ENCODE measurements at places on chromosomes 2 and 18. TPM values are rescaled to one million over a fixed set of nuclear protein-coding genes. Genes with fewer than 3 reads are reported as not detected.

DNA sequence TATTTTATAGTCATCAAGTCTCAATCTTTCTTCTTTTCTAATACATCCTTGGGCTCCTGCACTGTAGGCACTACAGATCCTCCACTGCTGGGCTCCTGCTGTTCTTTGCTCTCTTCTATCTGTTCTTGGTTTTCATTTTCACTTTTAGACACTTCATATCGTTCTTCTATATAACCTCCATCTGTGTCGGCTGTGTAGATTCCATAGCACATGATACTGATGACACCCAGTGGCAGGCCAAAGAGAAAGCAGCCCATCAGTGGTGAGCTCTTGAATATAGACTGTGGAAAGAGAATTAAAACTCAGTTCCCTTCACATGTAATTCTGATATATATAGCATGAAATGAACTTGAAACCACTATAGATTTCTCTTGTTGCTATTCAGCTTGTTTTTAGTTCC, 38.0 kb downstream of the TMX3 start:
- no peak overlapping the region for H3K4me3 ChIP-seq
- no peak for DNase-seq
- no peaks in the 10 kb centered on the region for H3K27me3 ChIP-seq

- no peak overlapping the region for H3K4me3 ChIP-seq
- no peaks in the 10 kb centered on the region for H3K36me3 ChIP-seq
- no peak overlapping the region for H3K27ac ChIP-seq
- no peaks in the 10 kb centered on the region for H3K27me3 ChIP-seq
These were observed 3.3 kb upstream of the HJURP start for GRCh38 chr2:233857511-233858141.

DNA sequence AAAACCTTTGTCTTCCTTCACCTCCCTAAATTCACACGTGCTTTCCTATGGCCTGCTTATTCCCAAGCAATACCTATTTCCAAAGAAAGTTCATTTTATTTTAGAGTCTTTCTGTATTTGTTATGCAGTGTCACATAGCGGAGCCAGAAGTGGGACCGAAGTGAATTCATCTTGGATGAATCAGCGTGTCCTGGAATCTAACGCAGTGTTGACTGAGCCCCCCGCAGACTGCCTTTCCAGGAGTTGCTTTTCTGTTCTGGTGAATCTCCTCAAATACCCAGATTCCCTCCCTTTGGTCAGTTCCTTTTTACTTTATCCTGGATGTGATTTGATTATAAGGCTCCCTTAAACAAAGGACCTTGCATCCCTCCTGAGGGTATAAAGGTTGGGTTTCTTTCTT, 10.8 kb downstream of the ALPP start:
- DNase-seq, result no peak
- no peaks in the 10 kb centered on the region for H3K4me1 ChIP-seq
- H3K4me3 ChIP-seq, result no peak overlapping the region
- no peak overlapping the region for H3K27ac ChIP-seq
- no peaks in the 10 kb centered on the region for H3K36me3 ChIP-seq

DNA sequence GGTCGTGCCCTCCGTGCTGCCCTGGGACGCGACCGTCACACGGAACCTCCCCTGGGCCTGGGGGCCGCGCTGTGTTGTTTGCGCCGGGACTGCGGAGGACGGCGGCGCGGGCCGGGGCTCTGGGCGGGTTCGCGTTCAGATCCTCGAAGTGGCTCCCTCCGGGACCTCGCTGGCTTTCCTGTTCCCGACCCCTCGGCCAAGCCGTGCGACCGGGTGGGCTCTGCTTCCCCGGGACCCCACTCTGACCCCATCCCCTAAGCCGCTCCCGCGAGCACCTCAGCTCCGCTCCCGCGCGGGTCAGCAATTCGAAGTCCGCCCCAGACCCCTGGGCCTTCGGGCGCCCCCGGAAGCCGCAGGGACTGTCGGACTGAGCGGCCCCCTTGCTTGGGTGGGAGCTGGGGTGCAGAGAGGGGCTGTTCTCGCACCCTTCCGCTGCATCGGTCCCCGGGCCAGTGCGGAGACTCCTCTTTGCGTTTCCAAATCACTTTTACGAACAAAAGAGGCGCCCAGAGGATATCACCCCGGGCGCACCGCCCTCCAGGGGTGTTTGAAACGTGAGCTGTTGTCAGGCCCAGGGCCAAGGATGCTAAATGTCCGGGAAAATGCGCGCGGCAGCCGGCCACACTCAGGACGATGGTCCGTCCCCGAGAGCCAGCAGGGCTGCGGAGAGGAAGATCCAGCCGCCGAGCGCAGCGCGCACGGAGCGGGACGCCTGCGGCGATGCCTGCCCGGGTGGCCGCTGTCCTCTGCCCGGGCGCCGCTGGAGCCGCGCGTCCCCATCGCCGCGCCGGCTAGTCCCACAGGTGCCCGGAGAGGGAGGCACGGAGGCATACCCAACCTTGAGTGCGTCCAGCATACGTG, 73.5 kb downstream of the ZCCHC2 start:
- H3K27me3 ChIP-seq, result peaks cover 42% of the 10 kb centered on the region
- H3K4me1 ChIP-seq, result peaks cover 4% of the 10 kb centered on the region
- H3K4me3 ChIP-seq, result no peak overlapping the region
- no peak overlapping the region for H3K27ac ChIP-seq

DNA sequence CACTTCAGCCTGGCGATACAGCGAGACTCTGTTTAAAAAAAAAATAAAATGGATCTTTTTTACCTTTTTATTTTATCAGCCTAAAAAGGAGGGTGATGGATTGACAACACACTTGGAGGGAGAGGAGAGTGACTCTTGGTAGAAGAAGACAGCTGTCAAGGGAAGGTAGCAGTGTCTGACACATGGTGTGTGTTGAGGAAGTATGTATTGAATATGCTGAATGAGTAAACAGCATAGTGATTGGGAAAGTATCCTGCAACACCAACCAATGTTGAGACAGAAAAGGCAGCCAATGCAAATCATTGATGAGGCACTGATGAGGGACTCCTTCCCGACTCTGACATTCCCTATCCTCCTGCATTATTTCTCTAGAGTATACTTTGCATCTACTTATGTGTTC, 306.4 kb downstream of the LPIN1 start:
- peaks cover 7% of the 10 kb centered on the region for H3K27me3 ChIP-seq
- H3K4me3 ChIP-seq, result no peak overlapping the region
- H3K27ac ChIP-seq, result no peak overlapping the region
- no peaks in the 10 kb centered on the region for H3K4me1 ChIP-seq
- no peaks in the 10 kb centered on the region for H3K36me3 ChIP-seq
- no peak for DNase-seq

GRCh38 chr18:13525381-13526029, 200.9 kb downstream of the FAM210A start:
- DNase-seq, result no peak
- H3K4me3 ChIP-seq, result no peak overlapping the region
- H3K4me1 ChIP-seq, result no peaks in the 10 kb centered on the region
- no peaks in the 10 kb centered on the region for H3K36me3 ChIP-seq
- H3K27me3 ChIP-seq, result no peaks in the 10 kb centered on the region
- H3K27ac ChIP-seq, result no peak overlapping the region

- H3K4me3 ChIP-seq, result no peak overlapping the region
- no peaks in the 10 kb centered on the region for H3K4me1 ChIP-seq
- H3K27ac ChIP-seq, result no peak overlapping the region
- H3K27me3 ChIP-seq, result peaks cover 3% of the 10 kb centered on the region
- no peaks in the 10 kb centered on the region for H3K36me3 ChIP-seq
- no peak for DNase-seq
These were observed 125.2 kb downstream of the SH3BP4 start for GRCh38 chr2:235077046-235077445.

DNA sequence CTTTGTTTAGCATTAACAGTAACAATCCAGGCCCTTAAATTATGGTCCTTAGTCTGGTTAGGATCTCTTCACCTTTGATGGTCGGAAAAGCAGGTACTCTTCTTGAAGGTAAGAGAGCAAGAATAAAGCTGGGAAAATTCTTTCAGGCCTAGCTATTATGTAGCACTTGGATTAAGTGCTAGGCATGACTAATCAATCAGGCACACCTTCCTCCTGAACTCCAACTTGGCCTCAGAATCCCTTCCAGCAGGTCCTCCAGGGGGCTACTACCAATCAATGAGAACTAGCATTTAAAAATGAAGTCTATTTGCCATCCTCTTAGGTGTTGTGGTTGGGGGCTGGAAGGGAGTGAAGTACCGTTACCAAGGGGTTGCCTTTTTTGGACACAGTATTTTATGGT, 3.7 kb downstream of the SMYD1 start:
- no peaks in the 10 kb centered on the region for H3K27me3 ChIP-seq

DNA sequence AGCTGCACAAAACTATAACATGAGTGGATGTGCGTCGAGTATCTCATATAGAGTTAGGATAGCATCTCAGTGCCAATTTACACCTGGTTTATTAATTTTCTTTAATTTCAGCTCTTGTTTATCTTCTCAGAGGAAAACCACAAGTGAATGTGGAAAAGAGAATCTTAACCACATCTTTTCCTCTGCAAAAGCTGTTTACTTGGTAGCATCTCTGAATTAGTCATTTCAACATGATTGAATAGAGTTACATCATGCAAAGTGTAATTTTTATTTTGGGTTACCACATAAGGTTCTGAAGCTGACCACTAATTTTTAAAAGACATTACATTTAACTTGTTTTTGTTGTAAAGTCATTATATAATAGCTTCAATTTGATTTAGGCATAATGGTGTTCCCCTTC, 83.8 kb upstream of the FAM237A start:
- H3K27ac ChIP-seq, result no peak overlapping the region
- H3K4me1 ChIP-seq, result peaks cover 13% of the 10 kb centered on the region
- no peaks in the 10 kb centered on the region for H3K27me3 ChIP-seq
- H3K4me3 ChIP-seq, result no peak overlapping the region
- H3K36me3 ChIP-seq, result no peaks in the 10 kb centered on the region

DNA sequence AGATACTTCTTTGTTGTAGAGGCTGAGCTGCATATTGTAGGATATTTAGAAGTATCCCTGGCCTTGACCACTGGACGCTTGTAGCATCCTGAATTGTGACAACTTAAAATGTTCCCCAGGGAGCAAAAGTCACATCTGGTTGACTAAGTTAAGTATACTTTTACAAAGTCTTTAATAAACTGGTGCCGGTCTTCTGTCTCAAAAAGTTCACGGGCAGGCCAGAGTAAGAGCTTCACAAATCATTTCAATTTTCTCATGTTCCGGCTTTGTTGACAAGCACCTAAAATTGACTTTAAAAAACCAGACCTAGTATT, 18.4 kb downstream of the ATP8B1 start:
- DNase-seq, result no peak
- no peak overlapping the region for H3K27ac ChIP-seq
- no peaks in the 10 kb centered on the region for H3K27me3 ChIP-seq
- no peaks in the 10 kb centered on the region for H3K36me3 ChIP-seq
- no peak overlapping the region for H3K4me3 ChIP-seq
- H3K4me1 ChIP-seq, result peaks cover 35% of the 10 kb centered on the region

DNA sequence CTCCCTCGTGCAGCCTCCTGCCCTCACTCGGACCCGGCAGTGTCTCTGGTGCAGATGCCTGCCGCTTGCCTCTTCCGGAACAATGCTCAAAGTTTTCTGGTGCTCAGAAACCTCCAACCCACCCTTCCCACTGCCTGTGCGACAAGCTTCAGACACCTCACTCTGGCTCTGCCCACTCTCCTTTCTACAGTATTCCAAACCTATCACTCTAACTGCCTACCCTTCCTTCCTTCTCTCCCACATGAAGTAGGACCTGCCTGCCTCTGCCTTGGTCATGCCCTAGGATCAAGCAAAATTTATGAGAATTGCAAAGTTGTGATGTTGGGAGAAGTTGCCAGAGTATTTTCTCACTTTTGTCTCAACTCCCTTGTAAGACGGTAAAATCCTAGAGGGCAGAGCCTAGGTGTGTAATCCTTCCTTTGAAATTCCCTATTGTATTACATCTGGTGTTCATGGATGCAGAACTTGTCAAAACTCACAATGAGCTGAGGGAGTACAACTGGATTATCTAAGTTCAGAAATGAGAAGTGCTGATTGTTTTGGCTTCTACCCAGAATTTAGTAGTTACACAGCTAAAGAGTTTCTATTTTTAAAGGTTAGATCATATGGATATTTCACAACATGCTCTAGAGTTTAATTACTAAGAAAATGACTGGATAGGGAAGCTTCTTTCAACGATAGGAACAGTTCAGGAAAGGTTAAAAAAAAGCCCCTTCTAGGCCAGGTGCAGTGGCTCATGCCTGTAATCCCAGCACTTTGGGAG, 7.2 kb downstream of the NPC1 start:
- H3K4me3 ChIP-seq, result no peak overlapping the region
- H3K36me3 ChIP-seq, result peaks cover 9% of the 10 kb centered on the region
- no peak for DNase-seq
- H3K27me3 ChIP-seq, result no peaks in the 10 kb centered on the region
- H3K27ac ChIP-seq, result peak overlapping the region; percentile 18

SCYGR4 gene
- polyA plus RNA-seq, result not detected

HPCAL1 gene
- polyA plus RNA-seq, result 13.7 TPM

ALPI gene
- not detected for polyA plus RNA-seq

GRP gene
- not detected for polyA plus RNA-seq

RFX8 gene
- not detected for polyA plus RNA-seq

All from keratinocyte (primary cell).